ENCODE measurements at places on chromosomes 7 and 10.
A peak's percentile ranks its signal among the peaks of the same experiment; 100 is the strongest.

DNA sequence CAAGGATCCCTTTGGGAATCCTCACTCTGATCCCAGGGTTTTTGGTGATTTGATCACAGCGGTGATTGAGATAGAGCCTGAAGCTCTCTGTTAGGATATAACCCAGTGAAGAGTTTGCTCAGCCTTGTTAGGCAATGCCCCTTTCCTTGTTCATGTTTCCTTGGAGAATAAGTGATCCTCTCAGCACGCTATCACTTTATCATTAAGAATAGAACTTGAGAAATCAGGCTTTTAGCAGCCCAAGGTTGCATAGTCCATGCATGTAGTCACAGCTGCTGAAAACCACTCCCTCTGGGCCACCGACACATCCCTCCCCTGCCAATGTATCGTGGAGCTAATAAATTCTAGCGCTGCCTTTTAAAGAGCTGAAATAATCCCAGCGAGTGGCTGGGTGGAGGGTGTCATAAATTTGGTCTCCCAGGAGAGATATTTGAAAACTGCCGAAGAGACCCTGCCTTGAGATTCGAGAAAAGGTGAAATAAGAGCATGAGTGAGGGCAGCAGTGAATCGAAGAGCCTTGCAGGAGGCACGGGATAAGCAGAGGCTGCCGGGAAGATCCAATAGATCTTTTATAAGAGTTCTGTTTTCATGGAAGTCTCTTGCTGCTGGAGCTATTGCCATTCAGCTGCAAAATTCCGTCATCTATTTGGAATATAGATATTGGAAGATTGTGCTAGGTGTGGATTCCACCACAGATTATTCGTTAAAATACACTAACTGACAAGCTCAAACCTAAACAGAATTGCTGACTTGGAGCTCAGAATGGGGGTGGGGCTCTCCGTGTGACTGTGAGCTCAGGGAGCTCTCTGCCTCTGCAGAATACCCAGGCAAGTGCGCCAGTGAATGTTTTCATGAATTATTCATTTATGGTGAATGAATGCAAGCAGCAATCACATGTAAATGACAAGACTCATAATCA is 249.8 kb downstream of the TRIL start:
- peaks cover 5% of the 10 kb centered on the region for H3K36me3 ChIP-seq
- peaks cover 5% of the 10 kb centered on the region for H3K4me1 ChIP-seq
- peak overlapping the region; percentile 70 for H3K4me3 ChIP-seq
- peak overlapping the region; percentile 97 for H3K27ac ChIP-seq
- peak; percentile 77 for DNase-seq

DNA sequence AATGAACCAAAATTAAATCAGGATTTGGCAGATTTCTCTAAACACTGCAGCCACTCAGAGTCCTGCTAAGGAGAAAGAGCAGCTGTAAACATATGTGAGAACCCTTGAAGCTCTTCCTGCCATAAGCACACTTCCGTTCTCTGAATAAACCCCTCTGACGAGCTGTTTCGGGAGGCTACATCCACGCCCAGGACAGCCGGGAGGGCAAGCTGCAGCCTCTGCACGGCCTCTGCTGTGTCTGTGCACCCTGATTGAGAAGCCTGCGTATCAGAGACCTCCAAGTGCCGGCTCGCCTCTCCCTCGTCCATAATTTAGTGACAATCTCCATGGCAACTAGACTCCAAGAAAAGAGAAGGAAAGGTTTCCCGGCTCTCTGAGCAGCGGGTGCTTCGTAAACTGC is 114.4 kb downstream of the PTPRN2 start:
- H3K27me3 ChIP-seq = no peaks in the 10 kb centered on the region
- no peak overlapping the region for H3K27ac ChIP-seq
- H3K4me3 ChIP-seq = no peak overlapping the region
- H3K36me3 ChIP-seq = no peaks in the 10 kb centered on the region

DNA sequence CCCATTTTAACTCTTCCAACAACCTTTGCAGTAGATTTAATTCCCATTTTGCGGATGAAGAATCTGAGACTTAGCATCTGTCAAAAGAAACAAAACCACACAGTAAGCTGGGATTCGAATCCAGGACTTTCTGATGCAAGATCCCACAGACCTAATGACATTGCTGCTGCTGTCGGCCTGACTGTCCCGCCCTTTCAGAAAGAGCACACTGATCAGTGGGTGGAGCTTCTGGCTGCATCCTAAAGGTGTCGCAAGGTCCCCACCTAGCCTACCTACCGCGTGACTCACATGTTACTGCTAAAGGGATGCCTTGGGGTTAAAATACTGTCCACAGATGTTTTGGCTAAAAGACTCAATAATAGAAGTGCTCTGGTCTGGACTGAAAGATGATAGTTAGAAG is 134.7 kb downstream of the EMX2 start:
- H3K36me3 ChIP-seq = no peaks in the 10 kb centered on the region
- no peaks in the 10 kb centered on the region for H3K27me3 ChIP-seq
- H3K4me1 ChIP-seq = peaks cover 2% of the 10 kb centered on the region
- no peak overlapping the region for H3K27ac ChIP-seq

- DNase-seq = no peak
- H3K4me1 ChIP-seq = peaks cover 7% of the 10 kb centered on the region
- no peak overlapping the region for H3K27ac ChIP-seq
- peak overlapping the region; percentile 53 for H3K4me3 ChIP-seq
- no peaks in the 10 kb centered on the region for H3K27me3 ChIP-seq
These were observed 35.0 kb downstream of the SH3PXD2A start for GRCh38 chr10:103820101-103821062.

DNA sequence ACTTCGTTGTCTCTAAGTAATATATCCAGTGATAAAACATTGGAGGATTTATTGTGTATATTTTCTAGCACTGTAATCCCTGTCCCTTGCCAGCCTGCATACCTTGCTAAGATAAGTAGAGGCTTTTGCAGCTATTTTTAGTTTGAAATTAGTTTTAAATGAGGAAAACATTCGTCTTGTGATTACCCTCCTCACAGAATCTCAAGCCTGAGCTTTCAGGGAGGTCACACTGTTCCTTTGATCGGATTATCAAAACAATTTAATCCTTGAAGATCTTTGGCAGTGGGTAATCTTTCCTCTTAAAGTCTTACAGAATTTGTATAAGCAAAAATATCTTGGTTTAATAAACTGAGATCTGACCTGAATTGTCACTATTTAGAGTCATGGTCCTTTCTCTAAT is 897.0 kb upstream of the CELF2 start:
- no peak for DNase-seq
- H3K4me1 ChIP-seq = no peaks in the 10 kb centered on the region
- no peaks in the 10 kb centered on the region for H3K36me3 ChIP-seq
- no peaks in the 10 kb centered on the region for H3K27me3 ChIP-seq

Data from mesenchymal stem cell (in vitro differentiated cells and primary cell).